ENCODE measurements at places on chromosomes 4 and X. TPM values are rescaled to one million over a fixed set of nuclear protein-coding genes. Genes with fewer than 3 reads are reported as not detected.

- DNase-seq, result no peak
- no peaks in the 10 kb centered on the region for H3K27me3 ChIP-seq
- H3K27ac ChIP-seq, result no peak overlapping the region
- H3K4me1 ChIP-seq, result no peaks in the 10 kb centered on the region
- no peaks in the 10 kb centered on the region for H3K36me3 ChIP-seq
Observed at GRCh38 chr4:122890147-122890795, 32.1 kb downstream of the NUDT6 start.

GRCh38 chr4:117455088-117455487 lies 369.7 kb upstream of the TRAM1L1 start:
- H3K36me3 ChIP-seq, result no peaks in the 10 kb centered on the region
- no peak overlapping the region for H3K4me3 ChIP-seq
- no peak overlapping the region for H3K27ac ChIP-seq

- H3K4me3 ChIP-seq, result no peak overlapping the region
- H3K36me3 ChIP-seq, result peaks cover 12% of the 10 kb centered on the region
- no peaks in the 10 kb centered on the region for H3K27me3 ChIP-seq
- no peak for DNase-seq
Observed at GRCh38 chr4:7842384-7843279, 97.0 kb downstream of the AFAP1 start.

DNA sequence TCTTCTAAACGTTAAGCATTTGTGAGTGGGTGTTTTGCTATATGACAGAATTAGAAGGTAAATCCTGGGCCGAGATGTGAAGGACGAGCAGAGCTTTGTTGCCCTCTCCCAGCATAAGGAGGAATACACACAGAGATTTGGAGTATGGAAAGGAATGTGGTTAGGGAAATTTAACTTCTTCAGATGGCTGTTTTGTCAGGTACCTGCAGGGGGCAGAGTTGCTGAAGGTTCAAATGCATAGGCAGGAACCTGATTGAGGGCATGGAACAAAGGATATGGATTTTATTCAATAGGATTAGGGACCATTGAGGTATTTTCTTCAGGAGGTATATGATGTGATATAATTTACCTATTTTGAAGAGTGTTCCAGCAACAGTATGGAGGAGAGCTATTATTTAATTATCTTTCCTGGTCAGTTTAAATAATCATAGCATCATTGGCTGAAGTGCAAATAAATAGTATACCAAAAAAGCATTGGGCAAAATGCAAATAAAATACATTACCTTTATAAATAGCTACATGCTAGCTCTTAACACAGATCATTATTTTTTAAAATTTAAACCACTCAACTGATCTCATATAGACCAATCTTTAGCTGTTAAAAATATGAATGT lies 143.6 kb downstream of the SLIT2 start:
- DNase-seq, result peak; percentile 48
- H3K4me1 ChIP-seq, result no peaks in the 10 kb centered on the region
- no peak overlapping the region for H3K4me3 ChIP-seq
- H3K27me3 ChIP-seq, result peaks cover 2% of the 10 kb centered on the region
- no peaks in the 10 kb centered on the region for H3K36me3 ChIP-seq
- H3K27ac ChIP-seq, result no peak overlapping the region

- H3K4me1 ChIP-seq, result peaks cover 2% of the 10 kb centered on the region
- H3K36me3 ChIP-seq, result no peaks in the 10 kb centered on the region
- peaks cover 24% of the 10 kb centered on the region for H3K27me3 ChIP-seq
- H3K27ac ChIP-seq, result no peak within 1 kb of the TSS
- no peak within 1 kb of the TSS for H3K4me3 ChIP-seq
Observed at GRCh38 chr4:109912706-109913595, at the start of gene EGF. EGF (plus strand) TSS chr4:109912883; CDS start chr4:109913336, 453 bp downstream.

DNA sequence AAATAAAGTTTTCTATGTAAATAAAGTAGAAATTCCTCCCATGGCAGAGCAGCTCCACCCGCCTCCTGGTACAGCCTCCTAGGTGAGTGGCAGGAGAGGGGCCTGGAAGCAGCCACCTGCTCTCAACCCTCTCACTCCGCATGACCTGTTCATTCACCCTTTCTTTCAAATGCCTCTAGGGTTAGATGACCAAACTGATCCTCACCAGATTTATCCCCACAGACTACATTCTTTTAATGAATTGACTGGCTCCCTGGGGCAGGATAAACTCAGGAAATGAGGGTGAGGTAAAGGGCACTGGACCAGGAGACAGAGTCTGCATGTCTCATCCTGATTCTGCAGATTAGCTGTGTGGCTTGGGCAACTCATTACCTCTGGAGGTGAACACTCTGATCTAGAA lies 32.6 kb upstream of the NKX6-1 start:
- H3K4me1 ChIP-seq, result no peaks in the 10 kb centered on the region
- no peak overlapping the region for H3K27ac ChIP-seq
- no peak for DNase-seq

DNA sequence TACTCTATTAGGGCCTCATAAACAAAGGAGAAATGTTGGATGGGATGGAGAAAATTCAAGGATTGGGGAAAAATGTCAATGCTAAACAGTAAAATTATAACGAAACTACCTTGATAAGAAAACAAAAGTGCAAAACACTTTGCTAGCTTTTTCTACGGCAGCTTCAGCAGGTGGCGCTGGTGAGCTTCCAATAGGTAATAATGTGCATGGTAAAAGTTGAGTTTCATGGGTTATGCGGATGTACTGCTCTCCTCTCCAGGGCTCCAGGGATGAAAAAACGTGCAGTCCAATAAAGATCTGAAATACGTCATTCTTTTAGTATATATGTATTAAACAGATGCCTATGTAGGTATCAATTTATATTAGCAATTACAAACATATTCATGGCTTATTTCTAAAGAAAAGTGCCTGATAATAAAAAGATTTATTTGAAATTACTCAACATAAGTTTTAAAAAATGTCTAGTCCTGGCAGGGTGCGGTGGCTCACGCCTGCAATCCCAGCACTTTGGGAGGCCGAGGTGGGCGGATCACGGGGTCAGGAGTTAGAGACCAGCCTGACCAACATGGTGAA lies 239.6 kb downstream of the GRXCR1 start:
- no peak overlapping the region for H3K4me3 ChIP-seq
- no peaks in the 10 kb centered on the region for H3K36me3 ChIP-seq
- peak; percentile 77 for DNase-seq

STPG2 gene
- 0.25 TPM for total RNA-seq

GRCh38 chr4:113349430-113349829 lies 300.0 kb downstream of the ANK2 start:
- H3K4me3 ChIP-seq, result no peak overlapping the region
- no peak for DNase-seq
- peaks cover 40% of the 10 kb centered on the region for H3K27me3 ChIP-seq
- H3K4me1 ChIP-seq, result peaks cover 13% of the 10 kb centered on the region

GRCh38 chr4:87505862-87506261 lies 23.3 kb downstream of the SPARCL1 start:
- no peak overlapping the region for H3K4me3 ChIP-seq
- peak; percentile 11 for DNase-seq
- H3K4me1 ChIP-seq, result no peaks in the 10 kb centered on the region
- peaks cover 2% of the 10 kb centered on the region for H3K27me3 ChIP-seq
- no peak overlapping the region for H3K27ac ChIP-seq
- no peaks in the 10 kb centered on the region for H3K36me3 ChIP-seq

All from activated CD4-positive, alpha-beta T cell treated with anti-CD3 and anti-CD28 coated beads for 36 hours (primary cell).